Right forelimb (tissue), 1 donor: ENCODE measurements at places on chromosomes 2 and 18.
A peak's percentile ranks its signal among the peaks of the same experiment; 100 is the strongest.

DNA sequence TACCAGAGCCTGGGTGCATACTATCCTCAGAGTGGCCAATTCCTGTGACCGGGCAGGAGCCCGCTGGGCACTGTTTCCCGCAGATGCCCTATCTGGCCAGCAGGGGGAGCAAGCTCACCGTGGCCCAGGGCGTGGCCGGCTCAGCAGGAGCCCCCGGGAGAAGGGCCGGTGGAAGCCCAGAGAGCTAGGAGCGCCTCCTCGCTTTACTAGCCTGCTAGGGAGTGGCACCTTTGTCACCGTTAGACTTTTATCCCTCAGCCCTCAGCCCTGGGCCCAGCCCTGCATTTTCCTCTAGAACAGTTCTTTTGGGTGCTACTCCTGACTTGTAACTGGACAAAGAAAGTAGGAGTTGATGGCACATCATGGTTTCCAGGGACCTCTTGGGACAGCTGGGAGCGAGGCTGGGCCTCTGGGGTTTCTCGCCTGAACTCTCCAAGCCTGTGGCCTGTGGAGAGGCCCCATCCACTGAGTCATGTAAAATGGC, 24.0 kb downstream of the TMEM177 start:
- peak; percentile 73 for DNase-seq

DNA sequence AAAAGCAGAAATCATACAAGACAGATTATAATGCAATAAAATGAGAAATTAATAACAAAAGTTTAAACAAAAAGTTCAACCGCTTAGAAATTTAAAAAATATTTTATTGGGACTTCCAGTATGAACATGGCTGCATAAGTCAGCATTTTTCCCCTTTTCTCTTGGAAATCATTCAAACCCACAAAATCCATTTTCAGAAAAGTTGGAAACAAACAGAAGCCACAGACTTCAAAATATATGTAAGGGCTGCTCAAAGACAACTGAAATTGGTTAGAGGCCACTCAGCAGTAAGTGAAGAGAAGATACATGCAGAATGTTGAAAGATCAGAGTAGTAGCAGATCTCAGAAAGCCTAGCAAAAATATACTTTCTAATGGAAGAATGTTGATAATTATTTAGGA, 194.0 kb downstream of the DYSF start:
- no peak for DNase-seq

DNA sequence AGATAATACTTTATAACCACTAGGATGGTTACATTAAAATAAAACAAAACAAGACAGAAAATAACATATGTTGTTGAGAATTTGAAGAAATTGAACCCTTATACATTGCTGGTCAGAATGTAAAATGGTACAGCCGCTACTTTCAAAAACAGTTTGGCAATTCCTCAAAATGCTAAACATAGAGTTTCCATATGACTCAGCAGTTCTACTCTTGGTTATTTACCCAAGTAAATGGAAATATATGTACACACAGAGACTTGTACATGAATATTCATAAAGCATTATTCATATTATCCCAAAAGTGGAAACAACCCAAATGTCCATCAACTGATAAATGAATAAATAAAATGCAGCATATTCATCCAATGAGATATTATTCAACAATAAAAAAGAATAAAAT, 92.5 kb upstream of the LRATD1 start:
- no peak for DNase-seq

- no peak for DNase-seq
These were observed 73.0 kb downstream of the MTCL1 start for GRCh38 chr18:8778386-8778785.

GRCh38 chr2:218569038-218569431, 396 bp downstream of the CNOT9 start:
- DNase-seq: no peak

- no peak for DNase-seq
These were observed 9.8 kb upstream of the ZCCHC2 start for GRCh38 chr18:62512996-62513395.

DNA sequence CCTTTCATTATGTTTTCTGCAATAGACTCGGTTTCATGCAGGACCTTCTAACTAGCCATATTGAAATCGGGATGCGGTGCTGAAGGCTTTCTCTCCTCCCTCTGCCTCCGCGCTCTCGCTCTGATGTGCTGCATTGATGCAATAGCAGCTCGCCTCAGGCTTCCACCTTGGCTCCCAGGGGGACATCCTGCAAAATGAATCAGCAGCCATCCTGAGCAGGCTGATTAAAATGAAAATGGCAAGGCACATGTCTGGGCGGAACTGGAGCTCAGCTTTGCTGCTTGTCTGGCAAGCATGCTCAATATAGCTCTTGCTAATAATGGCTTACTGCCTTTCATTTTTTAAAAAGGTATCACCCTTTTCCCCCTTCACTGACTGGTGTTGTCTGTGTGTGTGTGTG, 806 bp upstream of the MYT1L start:
- no peak for DNase-seq

DNA sequence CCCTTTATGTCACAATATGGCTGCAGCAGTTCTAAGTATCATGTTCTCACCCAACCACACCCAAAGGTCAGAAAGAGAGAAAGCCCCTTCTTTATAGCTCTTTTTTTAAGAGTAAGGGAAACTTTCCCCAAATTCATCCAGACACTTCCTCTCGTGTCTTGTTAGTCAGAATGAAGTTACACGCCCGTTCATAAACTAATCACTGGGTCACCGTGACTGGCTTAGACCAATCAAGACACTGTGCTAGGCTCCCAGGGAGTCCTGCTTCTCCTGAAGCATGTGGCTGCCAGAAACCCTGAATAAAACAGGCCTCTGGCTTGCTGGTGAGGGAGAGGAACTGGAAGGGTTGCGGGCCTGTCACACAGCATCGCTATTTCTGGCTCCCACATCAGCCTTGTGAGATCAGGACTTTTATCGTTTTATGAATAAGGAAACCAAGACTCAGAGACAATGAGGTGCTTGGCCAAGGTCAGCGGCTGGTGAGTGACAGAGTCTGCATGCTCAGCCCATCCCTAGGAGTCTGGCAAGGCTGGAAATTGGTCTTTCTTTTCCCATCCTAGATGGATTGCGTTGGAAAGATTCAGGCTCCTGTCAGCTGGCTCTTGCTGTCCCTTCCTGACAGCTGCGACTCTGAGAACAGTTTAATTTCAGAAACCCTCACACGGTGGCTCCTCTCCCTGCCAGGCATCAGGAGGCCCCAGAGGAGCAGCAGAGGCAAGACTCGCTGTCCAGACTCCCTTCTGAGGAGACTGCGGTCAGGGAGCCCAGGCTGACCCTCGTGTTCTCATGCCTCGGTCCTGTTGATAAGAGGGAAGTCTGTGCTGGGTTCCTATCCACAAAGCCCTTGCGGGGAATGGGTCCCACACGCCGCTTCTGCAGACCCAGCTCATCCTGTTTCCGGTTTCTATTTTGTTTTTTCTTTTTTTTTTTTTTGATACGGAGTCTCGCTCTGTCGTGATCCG, 104.5 kb upstream of the TAF1B start:
- peak; percentile 69 for DNase-seq

DNA sequence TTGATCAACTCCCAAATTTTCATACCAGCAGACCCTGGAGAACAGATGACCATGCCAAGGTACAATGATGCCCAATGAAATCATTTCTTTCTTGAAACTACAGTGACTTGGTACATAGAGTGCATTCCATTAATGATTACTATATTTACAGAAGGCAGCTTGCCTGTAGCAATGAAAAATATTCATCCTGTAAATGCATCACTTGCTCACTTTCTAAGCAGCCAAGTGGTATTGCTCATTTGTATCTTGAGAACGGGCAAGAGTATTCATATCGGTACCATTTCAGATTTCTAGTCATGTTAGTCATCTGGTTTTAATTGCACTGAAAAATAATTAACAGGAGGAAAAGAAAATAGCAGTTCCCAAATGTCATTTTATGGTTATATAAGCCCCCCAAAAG, 59.6 kb downstream of the VIL1 start:
- DNase-seq: no peak

- no peak for DNase-seq
These were observed 34.8 kb upstream of the SPATA3 start for GRCh38 chr2:230961091-230961491.

GRCh38 chr2:64311191-64311910, 142.6 kb upstream of the LGALSL start:
- DNase-seq: no peak

GRCh38 chr2:132816234-132816633, 146.2 kb upstream of the LYPD1 start:
- DNase-seq: no peak

- DNase-seq: no peak
These were observed 26.3 kb downstream of the RMC1 start for GRCh38 chr18:23529604-23530003.

- no peak for DNase-seq
These were observed 17.5 kb downstream of the PECR start for GRCh38 chr2:216064014-216064630.

DNA sequence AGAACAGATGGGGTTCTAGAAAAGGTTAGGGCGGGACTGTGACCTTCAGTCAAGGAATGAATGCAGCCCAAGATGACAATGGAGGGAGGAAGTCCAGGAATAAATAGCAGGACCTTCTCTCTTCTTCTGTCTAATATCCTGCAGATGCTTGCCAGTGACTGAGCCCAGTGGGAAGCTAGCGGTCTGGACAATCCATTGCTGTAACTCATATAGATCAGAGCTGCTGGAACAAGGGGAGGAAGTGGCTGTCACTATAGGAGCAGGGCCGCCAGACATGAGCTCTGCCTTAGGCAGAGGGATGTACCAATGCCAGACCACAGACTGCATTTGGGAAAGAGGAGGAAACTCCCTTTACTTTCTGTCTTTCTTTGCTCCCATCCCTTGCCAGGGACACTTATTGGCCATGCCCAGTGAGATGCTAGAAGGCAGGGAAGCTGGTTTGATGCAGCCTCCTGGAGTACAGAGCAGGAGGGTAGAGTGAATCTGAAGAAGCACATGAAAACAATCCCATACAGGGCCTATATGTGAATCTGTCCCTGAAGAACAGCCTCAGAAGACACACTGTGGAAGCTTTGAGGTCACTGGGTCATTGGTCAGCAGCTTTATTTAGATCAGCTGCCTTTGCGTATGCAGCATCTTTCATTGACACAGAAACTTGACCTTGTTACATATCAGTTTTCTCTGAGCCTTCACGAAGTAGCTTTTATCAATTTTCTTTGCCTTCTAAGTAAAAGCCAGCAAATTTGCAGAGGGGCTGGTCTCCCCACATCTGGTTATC, 65.4 kb downstream of the CCDC85A start:
- DNase-seq: no peak
